ENCODE measurements at places on chromosomes 1 and 21. TPM values are rescaled to one million over a fixed set of nuclear protein-coding genes. Genes with fewer than 3 reads are reported as not detected.

Gene NUP133
- polyA plus RNA-seq = 44.7 TPM

DNA sequence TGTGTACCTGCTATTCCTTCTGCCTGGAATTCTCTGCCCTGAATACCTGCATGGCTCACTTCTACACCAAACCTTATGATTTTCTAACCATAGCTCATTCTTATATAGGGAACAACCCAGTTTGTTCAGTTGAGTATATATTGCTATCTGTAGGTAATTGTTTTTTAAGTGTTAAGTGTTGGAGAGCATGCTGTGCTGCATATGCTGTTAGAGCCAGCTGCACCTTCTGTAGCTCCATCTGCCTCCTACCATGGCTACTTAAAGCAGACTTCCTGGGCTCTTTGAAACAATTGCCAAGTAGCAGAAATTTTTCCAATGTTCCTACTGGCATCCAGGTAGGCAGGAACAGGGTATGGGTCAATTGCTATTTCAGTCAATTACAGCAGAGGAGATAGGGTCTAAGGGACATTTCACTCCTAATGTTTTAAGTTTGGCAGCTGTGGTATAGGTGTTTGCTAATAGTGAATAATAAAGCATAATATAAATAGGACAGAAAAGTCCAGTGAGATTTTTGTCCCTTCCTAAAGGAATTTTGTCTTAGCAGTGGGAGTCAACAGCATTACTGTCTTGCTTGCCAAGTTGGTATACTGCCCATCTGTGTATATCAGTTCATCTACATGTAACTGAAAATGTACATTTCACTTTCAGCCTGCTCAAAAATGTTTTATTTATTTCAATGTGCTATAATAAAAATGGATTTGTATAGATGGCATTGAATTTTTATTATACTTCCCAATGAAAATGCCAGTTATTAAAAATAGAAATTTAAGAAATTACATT lies 34.0 kb upstream of the C1orf115 start:
- DNase-seq = no peak

DNA sequence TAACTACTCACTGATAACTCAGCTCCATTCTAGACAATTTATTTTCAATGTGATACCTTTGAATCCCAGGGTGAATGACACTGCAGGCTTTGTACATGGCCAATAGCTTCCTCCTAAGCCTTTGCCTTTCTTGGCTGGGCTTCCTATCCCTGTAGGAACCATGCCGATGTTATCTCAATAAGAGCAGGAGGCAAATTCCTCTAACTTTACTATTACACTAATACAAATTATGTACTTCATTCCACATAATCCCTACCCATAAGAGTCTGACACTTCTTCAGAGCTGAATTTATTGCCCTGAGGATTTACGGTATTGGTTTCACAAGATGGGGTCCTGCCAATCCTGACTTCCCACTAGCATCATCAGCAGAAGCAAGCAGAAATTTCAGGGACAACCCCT lies 14.0 kb downstream of the TGFBR3 start:
- DNase-seq = no peak

DNA sequence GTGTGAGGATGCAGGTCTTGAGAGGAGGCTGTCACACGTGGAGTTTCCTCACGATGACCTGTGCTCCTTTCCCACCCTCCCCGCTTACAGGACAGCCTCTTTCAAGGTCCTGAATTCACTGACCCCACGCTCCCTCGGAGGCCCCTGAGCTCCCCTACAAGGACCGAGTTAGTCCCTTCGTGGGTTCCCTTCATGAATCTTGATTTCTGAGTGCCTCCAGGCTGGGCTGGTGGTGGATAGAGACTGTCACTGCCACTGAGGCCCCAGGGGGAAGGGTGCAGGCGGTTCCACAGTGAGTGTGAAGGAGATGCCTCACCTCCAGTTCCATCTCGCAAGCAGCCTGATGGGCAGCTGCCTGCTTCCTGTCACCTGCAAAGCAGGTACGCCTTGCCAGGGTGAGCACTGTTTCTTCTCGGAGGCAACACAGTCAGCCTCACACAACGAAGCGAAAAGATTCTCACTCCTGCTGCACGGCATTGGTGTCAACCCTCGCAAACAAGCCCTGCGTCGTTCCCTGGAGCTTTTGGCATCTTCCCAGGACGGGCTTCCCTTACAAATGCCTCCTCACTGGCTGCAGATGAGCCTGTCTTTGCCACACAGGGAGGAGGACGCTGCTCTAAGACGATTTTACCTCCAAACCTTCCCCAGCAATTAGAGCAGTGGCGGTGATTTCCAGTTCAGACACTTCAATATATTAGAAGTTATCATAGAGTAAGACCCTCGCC lies 26.7 kb upstream of the PCP4 start:
- DNase-seq = no peak

DNA sequence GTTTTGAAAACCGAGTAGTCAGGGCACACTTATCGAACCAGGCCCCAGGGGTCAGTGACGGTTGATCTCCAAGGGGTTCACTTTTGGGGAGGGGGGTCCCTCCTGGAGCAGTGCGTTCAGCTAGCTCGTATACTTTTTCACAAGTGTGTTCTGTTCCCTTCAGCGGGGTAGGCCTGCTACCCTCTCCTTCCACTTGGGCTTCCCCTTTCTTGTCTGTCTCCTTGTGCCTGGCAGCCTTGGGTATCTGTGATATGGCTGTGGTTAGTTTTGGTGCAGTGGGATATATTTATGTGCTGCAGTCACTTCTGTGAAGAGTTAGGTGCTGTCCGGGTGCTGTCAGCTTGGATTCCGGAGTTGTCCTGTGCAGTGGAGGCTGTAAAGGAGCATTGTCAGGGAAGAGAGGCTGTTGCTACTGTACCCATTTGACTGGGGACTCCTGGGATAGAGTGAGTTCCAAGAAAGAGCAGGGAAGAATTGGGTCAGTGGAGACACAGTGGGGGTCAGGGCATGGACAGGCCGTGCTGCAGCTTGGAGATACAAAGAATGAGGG lies 29.7 kb downstream of the ADARB1 start:
- DNase-seq = no peak

Gene ORC1
- 5.3 TPM for polyA plus RNA-seq

Gene AMIGO1
- polyA plus RNA-seq = 9.0 TPM

- DNase-seq = no peak
Observed at GRCh38 chr1:167711797-167712196, 10.0 kb upstream of the MPZL1 start.

- no peak for DNase-seq
Observed at GRCh38 chr1:226366290-226366689, 41.6 kb downstream of the PARP1 start.

Gene NT5C1A
- polyA plus RNA-seq = 0.37 TPM

Gene LCE4A
- polyA plus RNA-seq = not detected

GRCh38 chr1:86515597-86515996 lies 31.3 kb upstream of the CLCA4 start:
- DNase-seq = no peak

Gene BTF3L4
- 83.5 TPM for polyA plus RNA-seq

GRCh38 chr21:46429754-46430681 lies 28.7 kb upstream of the DIP2A start:
- DNase-seq = no peak

DNA sequence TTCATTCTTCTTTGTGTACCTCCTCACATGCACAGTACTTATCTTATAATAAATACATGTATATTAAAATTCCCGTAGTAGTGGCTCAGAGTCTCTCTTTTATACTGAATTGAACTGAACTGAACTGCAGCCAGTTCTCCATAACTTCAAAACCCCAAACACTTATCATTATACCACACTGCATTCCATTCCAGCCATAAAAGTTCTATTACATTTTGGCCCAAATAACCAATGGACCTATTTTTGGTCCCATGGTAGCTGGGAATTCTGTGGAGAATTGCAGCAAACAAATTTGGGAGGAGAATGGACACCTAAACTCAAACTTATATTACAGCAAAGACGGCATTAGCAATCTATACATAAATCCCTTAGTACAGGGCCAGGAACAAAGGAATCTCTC lies 86.6 kb upstream of the C1orf87 start:
- no peak for DNase-seq

DNA sequence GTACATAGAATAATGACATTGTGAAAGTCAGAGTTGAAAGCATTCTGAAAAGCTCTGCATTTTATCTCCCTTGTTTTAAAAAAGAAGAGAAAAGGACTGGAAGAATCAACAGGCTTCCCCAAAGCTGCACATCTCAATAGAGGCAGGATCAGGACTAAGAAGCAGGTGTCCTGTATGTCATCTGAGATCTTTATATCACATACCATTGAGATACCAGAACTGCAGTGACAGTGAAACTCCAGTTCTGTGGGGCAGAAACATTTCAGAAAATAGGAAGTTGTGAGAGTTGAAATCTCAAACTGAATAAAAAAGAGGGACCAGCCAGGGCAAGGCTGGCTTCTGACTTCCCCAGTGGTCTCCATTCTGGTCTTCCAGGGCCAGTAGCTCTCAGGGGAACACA lies 33.0 kb upstream of the SH2D1B start:
- DNase-seq = no peak

DNA sequence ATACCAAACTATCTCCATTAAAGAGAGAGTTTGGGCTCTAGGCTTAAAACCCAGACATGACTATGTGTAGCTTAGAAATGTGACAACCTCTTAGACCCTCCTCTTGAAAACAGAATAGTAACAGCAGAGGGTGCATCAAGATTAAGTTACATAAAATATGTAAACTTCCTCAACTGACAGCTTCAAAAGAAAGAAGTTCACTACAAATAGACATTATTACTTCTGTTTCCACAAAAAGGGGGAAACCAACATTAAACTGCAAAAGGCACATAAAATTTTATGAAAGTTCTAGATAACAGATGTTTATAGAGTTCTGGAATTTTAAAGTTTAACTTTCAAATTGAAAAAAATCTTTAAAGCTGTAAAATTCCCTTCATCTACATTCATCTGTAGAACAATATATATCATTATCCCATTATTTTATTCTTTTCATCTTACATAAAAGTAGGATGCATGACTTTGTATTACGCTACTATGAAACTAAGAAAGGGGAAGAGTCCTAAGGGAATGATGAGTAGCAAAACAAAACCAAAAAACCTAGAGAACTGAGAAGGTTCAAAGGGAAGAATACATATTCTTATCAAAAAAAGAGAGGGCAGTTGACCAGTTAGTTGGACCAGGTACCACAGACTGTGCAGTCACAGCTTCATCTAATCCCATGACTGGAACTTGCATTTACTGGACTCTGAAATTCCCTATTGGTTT lies 177.0 kb downstream of the SIPA1L2 start:
- no peak for DNase-seq

Gene AMY1C
- polyA plus RNA-seq = not detected

GRCh38 chr1:82934074-82934473 lies 1064.9 kb downstream of the TTLL7 start:
- no peak for DNase-seq

Gene PRAMEF18
- not detected for polyA plus RNA-seq

GRCh38 chr1:108972951-108973350 lies 9.7 kb upstream of the CLCC1 start:
- DNase-seq = no peak

DNA sequence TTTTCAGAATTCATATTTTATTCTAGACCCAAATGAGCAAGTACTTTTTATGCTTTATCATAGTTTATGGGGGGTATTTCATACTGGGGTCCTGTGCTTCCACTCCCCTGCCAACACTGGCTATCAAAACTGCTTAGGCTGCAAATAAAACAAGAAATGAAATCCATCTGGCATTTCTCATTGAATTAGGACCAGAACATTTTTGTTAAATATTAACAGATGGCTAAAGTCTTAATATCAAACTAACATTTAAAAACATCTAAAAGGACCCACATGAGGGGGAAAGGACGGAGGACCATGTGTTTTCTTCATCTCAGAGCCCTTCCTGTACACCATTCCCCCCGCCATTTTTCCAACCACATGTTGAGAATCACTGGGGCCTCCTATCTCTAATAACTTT lies 167.5 kb upstream of the C1orf105 start:
- DNase-seq = no peak

Gene ZNF697
- polyA plus RNA-seq = 23.2 TPM

Gene F13B
- polyA plus RNA-seq = not detected

GRCh38 chr1:36160949-36161485 lies 5.1 kb downstream of the MAP7D1 start:
- DNase-seq = no peak

DNA sequence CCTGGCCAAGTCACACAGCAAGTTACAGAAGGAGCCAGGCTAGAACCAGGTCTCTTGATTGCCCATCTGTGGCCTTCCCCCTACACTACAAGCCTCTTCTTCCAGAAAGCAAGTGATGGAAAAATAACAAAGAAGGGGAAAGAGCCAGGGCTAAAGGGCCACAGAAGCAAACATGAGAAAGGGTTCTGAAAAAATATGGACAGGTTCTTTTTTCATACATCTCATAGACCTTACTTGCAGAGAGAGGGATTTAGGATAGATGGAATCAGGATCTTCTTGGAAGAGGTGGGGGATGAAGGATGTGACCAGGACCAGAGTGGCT lies 3.2 kb downstream of the RHBG start:
- no peak for DNase-seq

DNA sequence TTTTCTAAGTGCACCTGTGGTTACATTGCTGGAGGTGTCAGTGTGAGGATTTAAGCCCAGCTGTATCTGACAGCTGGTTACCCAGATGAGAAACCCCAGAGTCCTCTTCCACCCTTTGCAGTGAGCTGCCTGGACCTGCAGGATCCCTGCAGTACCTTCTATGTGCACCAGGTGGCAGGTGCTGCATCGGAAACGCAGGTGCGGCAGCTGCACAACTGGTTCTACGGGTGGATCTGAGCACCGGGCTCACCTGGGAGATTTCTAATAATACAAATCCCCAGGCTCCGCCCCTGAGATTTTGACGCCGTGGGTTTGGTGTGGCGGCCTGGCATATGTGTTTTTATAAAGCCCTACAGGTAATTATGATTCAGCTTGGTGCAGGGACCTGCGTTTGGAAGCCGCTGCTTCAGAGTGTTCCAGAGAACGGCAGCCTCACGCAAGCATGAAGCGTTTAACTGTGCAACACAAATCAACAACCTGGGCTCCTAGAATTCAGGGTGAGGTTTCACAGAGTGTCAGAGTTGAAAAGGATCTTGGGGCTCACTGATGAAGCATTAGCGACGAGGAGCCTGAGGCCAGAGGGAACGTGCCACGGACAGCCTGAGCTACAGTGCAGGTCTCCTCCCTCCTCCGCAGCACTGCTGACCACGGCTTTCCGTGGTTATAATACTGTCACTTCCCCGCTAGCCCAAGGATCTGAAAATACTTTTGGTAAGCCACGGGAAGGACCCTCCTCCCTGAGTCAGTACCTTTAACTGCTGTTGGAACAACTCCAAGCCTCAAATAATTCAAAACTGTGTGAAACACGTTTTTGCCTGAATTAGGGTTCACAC lies 96.7 kb upstream of the TRABD2B start:
- no peak for DNase-seq

GRCh38 chr21:34567604-34568155 lies 47.2 kb downstream of the RCAN1 start:
- no peak for DNase-seq

DNA sequence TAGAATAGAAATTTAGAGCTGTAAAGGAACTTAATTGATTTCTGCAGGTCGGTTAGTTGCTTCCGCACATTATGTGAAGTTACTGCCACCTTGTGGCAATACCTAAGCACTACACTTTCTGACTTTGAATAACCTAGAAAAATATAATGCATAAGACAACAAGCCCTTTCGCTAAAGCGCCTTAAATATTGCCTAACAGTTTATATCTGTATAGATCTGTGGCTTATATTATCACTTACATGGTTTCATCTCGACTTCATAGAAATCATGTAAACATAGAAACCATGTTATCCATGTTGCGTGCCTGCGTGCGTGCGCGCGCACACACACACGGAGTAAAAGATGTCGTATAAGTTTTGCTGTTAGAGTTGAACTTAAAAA lies 10.9 kb upstream of the IFI16 start:
- DNase-seq = no peak

Gene SZT2
- polyA plus RNA-seq = 17.8 TPM

Measured in right renal pelvis (tissue), 4 donors.